ENCODE measurements at places on chromosomes 12 and 14.

GRCh38 chr12:62732861-62733427 lies 202.0 kb downstream of the PPM1H start:
- DNase-seq: no peak

GRCh38 chr12:120242275-120242799 lies 23.2 kb downstream of the PXN start:
- DNase-seq: no peak

DNA sequence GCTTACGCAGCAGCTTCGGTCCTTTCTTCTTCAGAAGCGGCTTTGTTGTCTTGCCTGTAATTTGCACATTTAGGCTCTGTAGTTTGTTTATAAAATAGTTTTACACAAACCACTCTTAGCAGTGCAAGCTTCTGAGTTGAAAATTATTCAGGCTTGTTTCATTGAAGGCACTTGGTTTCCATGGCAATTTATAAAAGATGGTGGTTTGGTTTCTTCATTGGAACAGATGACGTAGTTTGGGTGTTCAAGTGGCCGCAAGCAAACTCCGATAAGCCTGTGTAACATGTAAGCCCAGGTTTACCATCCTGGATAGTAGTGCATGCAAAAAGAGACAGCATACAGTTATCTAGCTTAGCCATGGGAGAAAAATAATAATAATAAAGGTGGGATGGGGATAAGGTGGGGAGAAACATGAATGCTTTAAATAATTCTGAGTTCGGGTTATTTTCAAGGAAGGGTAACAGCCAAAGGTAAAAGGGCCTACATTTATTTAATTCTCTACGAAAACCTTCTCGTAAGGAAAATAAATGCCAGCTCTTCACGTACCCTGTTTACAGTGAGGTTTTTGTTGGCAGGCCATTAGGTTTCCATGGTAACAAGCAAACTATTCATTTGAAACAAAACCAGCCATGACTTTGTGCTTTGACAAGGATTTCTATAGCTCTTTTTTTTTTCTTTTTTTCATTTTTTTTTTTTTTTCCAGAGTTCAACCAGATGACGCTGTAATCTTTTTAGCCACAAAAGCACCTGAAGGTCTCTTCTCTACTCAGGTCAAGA lies 189.6 kb upstream of the RPL10L start:
- DNase-seq: no peak

DNA sequence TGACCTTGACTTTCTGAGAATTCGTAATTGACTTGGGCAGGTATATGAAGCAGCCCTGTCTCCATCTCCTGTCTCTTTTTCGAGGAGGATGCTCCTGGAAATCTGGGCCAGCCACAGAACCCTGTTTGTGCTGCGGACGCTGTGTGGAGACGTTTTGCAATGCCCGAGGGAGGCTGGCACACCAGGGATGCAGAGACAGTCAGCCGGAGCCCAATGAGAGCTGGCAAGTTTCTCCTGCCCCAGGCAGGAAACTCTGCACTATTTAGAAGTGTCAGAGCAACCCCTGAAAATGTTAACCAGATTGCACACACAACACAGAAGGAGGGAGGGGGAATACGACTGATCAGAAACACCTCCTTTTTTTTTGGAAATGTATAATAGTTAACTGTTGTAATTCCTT lies 103.2 kb upstream of the DYRK2 start:
- no peak for DNase-seq

GRCh38 chr14:97058074-97058467 lies 260.9 kb downstream of the VRK1 start:
- no peak for DNase-seq

DNA sequence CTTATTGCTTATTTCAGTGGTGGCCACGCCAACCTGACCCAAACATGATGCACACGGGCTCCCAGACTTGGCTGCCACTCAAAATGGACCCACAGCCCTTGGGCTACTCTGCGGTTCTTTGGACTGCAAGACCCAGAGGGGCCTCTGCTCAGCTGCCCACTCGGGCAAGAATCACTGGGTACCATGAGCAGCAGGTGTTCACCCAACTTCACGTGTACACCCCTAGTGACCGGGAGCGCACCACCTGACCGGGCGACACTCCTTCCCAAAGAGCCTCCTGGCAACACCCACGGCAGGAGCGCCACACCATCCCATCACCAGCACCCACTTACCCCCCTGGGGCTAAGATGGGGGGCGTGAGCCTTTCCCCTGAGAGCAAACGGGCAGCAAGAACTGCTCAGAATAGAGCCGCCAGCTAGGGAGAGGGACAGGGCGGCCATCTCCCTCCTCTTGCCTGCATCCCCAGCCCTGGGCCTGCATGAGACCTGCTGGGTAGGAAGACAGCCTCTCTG lies 32.0 kb downstream of the CCNK start:
- DNase-seq: no peak

GRCh38 chr14:99568567-99569560 lies 35.1 kb downstream of the CCDC85C start:
- no peak for DNase-seq

DNA sequence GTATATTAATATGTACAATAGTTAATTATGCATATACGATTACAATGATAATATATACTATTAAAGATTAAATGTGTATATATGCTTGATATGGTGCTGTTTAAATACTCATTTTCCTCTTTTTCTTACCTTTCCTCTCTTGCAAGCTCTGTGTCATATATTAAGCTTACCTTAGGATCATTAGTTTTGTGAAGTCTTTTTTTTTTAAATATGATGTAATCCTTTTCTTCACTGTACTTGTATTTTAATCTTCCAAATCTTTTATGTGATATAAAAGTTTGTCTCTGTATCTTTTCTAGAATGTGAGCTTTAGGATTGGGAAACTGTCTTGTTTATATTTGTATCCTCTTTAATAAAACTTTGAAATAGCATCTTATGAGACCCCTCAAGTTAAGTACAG lies 88.7 kb downstream of the CCDC91 start:
- DNase-seq: no peak

DNA sequence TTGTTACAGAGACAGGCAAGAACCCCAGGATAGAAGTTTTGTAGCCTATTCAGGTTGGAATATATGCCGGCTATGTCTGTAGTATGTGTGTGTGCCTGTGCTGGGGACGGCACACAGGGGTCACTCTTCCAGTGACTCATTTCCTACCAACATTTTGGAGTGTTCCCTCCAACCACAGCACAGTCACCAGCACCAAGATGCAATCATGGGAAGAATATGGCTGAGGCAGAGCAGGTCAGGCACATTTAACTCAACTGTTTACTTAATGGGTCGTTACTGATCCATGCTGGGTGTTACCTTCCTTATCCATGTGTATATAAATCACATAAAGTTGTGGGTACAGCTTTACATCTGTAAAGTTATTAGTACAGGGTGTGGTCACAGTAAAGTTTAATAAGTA lies 178.3 kb downstream of the PRKD1 start:
- DNase-seq: no peak

DNA sequence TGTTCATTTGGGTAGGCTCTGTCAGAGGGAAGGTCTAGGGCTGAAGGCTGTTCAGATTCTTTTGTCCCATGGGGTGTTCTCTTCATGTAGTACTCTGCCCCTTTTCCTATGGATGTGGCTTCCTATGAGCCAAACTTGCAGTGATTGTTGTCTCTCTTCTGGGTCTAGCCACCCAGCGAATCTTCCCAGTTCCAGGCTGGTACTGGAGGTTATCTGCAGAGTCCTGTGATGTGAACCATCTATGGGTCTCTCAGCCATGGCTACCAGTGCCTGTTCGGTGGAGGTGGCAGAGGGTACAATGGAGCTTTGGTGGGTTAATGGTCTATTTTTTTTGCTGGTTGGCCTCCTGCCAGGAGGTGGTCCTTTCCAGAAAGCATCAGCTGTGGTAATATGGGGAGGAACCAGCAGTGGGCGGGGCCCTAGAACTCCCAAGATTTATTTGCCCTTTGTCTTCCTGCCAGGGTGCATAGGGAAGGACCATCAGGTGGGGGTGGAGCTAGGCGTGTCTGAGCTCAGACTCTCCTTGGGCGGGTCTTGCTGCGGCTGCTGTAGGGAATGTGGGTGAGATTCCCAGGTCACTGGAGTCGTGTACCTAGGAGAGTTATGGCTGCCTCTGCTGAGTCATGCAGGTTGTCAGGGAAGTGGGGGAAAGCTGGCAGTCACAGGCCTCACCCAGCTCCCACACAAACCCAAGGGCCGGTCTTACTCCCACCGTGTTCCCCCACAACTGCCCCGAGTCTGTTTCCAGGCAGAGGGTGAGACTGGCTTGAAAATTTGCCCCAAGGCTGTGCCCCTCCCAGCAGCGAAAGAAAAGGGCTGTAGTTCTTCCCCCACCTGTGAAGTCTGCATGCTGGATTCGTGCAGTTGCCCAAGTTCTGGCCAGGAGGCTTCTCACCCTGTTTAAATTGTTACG lies 17.5 kb downstream of the MTRFR start:
- no peak for DNase-seq

- DNase-seq: no peak
Observed at GRCh38 chr14:78245238-78245637, 75.1 kb downstream of the NRXN3 start.

DNA sequence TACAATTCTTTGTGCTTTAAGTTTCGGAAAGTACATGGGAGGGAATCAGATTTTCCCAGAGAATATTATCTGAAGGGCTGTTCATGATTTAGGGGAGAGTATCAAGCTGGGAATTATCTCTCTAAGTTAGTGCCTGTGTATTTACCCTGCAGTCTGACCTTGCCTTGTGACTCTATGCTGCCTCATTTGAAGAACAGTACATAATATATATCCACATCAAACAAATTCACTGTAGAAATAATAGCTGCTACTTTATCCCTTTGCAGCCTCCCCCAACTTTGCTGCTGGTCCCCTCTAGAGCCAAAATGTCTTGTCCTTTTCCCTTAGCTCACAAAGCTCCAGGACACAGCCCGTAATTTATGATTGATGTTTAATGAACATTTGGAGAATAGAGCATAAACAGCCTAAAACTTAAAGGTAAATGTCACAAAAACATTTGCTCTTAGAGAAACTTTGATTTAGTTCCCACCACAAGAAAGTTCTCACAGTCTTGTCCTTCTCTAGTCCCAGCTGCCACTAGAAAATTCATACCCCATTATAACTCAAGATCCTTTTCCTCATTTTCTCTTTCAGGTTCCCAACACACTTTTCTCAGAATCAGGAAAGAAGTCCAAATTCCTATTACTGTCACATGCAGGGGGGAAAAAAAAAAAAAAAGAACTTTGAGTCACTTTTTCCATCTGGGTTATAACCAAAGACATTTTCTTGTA lies 1009.6 kb downstream of the FLRT2 start:
- no peak for DNase-seq

GRCh38 chr14:99816217-99816616 lies 23.0 kb downstream of the EML1 start:
- DNase-seq: no peak

- no peak for DNase-seq
Observed at GRCh38 chr14:67410313-67410712, 1.7 kb downstream of the PLEK2 start.

DNA sequence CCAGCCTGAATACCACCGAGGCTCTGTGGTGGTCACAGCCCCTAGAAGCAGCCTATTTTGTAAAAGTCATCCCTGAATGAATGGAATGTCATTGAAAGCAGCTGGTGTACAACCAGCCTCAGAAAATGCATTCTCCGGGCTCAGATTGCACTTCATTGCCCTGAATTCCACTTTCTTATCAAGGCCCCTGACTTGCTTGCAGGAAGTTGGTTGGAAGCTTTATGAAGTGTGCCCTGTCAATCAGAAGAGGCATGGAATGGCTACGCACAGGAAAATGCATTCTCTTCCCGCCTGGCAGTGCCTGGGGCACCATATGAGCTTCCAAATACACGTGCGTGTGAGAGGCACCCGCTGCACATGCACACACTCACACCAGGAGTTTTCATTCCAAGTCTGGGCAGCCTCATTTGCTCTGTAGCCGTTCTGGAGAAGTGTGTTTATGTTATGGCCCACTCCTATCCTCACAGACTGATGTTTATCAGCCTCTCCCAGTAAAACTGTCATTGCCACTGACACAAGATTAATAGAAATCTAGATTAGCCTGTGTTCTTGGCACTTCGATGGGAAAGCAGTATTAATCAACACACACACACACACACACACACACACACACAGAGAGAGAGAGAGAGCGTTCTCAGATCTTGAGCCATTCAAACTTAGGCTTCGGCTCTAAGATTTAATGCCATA lies 63.9 kb downstream of the NUAK1 start:
- DNase-seq: no peak

- DNase-seq: no peak
Observed at GRCh38 chr12:85029456-85029855, 6.6 kb downstream of the TSPAN19 start.

DNA sequence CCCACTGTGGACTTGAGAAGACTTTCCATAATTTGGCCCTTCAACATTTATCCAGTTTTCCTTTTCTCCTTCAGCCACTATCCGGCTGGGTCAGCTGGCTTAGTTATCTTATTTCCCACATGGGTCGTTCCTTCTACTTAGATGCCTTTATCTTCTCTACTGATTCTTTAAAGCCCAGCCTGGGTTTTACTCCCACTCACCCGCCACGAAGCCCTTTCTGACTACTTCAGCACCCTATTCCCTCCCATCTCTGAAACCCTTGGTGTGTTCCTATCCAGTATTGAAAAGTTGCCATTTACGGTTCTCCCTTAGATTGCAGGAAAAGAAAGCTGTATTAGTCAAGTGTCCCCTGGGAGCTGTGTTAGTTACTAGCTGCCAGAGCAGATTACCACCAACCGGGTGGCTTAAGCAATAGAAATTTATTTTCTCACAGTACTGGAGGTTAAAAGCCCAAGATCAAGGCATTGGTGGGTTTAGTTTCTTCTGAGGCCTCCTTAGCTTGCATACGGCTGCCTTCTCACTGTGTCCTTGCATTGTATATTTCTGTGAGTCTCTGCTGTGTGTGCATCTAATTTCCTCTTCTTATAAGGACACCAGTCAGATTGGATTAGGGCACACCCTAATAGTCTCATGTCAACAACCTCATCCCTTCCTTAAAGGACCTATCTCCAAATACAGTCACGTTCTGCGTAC lies 105.5 kb downstream of the GPATCH2L start:
- no peak for DNase-seq

DNA sequence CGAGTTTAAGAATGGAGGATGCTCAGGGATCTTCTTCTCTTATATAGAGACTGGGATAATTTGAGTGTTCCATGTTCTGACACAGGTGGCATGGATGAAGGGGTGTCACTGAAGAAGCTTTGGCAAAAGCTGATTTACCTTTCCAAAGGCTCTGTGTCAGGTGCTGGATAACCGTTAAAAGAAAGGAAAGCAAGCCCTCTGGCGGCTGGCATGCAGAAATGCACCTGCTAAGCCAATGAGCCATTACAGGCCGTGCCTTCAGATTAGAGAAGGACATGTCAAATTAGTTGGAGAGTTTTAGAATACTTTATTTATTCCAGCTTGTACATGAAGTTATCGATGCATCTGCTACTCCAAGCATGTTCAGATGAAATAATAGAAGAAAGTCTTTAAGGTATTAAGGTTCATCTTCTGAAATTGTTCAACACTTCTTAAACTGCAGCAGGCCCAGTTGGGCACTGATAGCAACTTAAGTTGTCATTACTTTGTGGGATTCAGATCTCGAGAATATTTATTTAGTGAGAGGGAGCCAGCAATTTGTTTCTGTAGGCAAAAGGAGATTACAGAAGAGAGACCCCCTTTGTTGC lies 678.2 kb downstream of the NRXN3 start:
- no peak for DNase-seq

GRCh38 chr14:75547552-75548250 lies 25.4 kb downstream of the BATF start:
- no peak for DNase-seq
